Osteoblast (primary cell): ENCODE measurements at places on chromosomes 16 and 17. TPM values are rescaled to one million over a fixed set of nuclear protein-coding genes. Genes with fewer than 3 reads are reported as not detected.

- no peak for DNase-seq
Measured at GRCh38 chr16:87380881-87381280, 2.7 kb downstream of the FBXO31 start.

- DNase-seq, result no peak
Measured at GRCh38 chr17:29699283-29699682, 76.6 kb upstream of the CORO6 start.

DNA sequence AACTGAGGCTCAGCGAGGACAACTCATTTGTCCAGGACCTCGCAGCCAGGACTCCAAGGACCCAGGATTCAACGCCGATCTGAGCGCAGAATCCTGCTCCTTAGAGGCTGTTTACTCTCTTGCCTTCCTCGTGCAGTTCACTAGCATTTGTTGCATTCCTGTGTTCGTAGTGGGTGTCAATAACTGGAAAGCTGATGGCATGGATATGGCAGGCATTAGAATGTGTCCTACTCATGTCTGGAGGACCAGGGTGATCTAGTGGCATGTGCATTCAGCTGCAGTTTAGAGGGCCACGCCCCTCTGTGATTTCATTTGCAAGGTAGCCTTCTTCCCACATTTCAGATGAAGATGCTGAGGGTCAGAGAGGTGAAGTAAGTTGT, 510 bp downstream of the CRISPLD2 start:
- peak; percentile 86 for DNase-seq

GRCh38 chr17:43832168-43832975, 574 bp downstream of the MPP3 start:
- peak; percentile 98 for DNase-seq

DNA sequence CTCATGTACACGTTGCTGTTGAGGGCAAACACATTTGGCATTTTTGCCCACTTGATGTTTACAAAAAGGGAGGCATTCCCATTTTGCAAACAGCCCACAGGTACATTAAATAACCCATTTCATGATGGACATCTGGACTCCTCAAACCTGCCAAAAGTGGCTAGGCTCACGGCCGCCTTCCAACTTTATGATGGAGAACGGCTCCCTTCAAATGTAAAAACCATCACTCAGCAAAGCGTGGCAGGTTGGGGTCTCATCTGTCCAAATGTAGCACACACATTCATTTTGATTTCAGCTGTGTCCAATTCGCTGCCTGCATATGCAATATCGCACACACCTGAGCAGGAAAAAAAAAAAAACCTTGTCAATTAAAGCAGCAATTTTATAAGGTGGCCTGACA, 417.8 kb downstream of the TMEM114 start:
- no peak for DNase-seq

MKS1 gene
- 9.7 and 11.2 TPM in 2 replicates for total RNA-seq

CDK12 gene
- total RNA-seq, result 36.6 and 40.4 TPM in 2 replicates

KCNG4 gene
- total RNA-seq, result not detected in 2 replicates

CRHR1 gene
- total RNA-seq, result not detected in 2 replicates

ANKRD40CL gene
- 0.36 TPM in 1 of 2 replicates, not detected in the other for total RNA-seq

TMEM100 gene
- total RNA-seq, result 0.36 and 0.59 TPM in 2 replicates

DNA sequence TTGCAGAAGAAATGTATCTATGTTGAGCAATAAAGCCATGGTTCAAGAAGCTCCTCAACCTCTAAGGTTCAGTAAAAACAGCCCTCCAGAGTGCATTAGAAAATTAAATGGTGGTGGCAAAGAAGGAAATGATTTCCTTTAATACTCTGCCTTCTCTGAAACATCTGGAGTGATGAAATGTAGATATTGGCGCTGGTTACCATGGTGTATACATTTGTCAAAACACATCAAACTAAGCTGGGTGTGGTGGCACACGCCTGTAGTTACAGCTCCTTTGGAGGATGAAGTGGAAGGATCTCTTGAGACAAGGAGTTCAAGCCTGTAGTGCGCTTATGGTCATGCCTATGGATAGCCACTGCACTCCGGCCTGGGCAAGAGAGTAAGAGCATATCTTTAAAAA, 6.0 kb downstream of the CAPNS2 start:
- DNase-seq, result no peak

DNA sequence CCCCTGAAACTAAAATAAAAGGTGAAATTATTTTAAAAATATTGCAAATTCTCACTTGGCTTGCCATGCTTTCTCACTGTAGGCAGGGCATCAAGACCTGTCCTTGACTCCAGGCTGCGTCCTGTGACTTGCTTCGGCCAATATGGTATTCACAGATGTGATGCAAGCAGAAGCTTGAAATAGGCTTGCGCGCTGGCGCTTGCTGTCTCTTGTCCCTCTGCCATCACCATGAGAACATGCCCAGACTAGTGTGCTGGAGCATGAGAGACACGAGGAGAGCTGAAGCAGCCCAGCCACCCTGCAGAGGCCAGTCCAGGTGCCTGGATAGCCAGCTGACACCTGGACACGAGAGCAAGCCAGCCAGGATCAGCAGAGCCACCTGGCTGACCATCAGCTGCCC, 21.8 kb upstream of the ZKSCAN2 start:
- no peak for DNase-seq

GRCh38 chr16:28534542-28535373, 4.0 kb downstream of the NUPR1 start:
- no peak for DNase-seq

DNA sequence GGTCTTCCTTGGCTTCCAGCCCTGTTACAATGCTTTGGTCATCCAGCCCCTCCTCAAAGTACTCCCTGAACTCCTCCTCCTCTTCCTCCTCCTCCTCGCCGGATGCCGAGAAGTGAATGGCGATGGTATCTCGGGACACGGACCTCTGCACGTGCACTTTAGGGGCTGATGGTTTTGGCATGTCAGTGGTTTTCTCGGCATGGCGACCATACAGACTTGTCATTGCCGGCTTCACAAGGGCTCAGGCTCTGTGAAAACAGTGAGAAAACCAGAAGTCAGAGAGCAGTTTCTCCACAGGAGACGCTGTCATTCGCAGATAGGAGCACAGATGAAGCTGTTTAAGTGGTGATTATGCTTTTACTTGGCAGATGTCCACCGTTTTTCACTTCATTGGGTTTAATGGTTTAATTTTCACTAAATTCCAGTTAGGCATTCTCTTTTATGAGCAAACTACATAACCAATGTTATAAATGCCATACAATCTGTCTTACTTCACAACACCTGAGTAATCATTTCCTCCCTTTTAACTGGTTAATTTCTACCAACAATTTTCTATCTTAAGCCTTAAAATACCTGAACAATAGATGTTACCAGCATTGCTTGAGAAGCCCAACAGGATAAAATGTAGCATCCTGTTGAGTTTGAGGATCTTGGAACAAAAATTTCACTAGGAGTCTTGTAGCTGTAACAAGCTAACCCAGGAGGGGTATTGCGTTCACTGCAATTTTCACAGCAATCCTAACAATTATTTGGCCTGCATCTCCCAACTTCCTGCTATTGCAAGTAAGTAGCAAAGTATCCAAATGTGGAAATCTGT, 48.9 kb downstream of the TEX2 start:
- no peak for DNase-seq

DNA sequence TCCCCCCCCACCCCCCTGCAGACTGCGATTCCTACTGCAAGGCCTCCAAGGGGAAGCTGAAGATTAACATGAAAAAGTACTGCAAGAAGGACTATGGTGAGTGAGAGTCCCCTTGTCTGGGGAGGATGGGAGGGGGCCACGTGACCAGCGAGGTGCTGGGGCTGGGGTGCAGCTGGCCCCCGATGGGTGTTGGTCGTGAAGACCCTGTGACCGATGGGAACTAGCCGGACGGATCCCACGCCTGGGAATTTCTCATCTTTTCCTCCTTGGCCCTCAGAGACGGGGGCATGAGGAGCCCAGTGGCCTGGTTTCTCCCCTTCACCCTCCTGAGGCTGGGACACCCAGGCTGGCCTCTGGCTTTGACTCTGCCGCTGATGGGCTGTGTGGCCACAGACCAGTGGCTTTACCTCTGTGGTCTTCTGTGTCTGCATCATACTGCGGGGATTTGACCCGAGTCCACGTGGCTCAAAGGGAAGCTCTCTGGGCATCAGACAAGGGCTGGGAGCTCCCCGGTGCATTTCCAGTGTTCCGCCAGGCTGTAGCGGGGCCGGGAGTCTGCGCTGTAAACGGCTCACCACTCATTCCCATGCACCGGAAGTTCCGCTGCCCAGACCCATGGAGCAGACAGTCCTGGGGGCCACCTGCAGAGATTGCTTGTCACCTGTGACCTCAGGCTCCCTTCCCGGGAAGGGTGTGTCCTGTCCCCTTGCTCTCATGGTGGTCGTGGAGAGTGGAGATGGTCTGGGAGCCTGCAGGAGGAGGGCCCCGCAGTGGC, 200.0 kb downstream of the NTN1 start:
- peak; percentile 32 for DNase-seq

DNA sequence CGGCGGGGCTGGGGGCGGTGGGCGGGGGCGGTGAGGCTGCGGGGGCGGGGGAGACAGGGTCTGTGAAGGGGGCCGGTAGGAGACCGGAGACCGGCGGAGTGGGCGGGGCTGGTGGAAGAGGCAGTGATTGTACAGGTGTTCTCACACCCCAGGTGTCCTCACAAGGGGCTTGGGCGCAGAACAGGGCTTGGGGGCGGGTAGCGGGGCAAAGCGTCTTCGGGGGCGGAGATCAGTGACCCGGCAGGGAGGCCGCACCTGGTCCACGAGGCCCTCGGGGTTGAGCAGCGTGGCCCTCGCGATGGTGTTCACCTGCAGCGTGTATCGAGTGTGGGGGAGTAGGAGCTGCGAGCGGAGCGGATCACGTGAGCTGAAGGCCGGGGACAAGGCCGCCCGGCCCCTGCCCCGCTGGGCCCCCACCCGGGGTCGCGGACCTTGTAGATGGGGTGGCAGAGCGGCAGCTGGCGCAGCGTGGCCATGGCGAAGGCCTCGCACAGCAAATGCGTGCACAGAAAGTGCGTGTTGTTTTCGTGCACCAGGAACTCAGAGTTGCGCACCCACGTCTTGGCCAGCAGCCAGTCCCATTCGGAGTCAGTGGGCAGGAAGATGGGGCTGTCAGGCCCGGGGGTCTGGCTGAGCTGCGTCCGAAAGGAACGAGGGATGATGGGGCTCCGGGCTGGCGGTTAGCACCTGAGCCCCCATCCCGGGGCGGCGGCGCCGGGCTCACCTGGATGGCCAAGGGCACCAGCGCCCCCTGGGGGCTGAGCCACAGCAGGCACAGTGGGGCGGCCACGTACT, 8.5 kb downstream of the ALOXE3 start:
- DNase-seq, result peak; percentile 60

- no peak for DNase-seq
Measured at GRCh38 chr16:73124097-73124652, 76.2 kb upstream of the ZFHX3 start.

KRTAP1-5 gene
- 25.0 and 31.8 TPM in 2 replicates for total RNA-seq

DNA sequence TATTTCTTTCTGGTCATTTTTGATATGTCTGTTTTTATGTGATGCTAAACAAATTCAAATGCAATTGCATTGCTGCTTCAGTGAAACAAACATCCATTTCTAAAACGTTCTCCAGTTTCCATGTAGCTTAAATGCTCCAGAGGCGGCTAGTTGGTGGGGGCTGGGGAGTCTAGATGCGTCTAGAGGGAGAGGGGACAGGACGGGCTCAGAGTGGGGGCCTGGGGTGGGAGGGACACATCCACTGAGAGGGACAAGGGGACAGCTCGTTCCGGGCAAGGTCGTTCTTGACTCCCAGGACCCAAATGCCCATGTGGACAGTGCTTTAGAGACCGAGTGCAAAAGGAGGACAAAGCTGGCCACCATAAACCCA, 102.3 kb downstream of the FOXL1 start:
- no peak for DNase-seq

DNA sequence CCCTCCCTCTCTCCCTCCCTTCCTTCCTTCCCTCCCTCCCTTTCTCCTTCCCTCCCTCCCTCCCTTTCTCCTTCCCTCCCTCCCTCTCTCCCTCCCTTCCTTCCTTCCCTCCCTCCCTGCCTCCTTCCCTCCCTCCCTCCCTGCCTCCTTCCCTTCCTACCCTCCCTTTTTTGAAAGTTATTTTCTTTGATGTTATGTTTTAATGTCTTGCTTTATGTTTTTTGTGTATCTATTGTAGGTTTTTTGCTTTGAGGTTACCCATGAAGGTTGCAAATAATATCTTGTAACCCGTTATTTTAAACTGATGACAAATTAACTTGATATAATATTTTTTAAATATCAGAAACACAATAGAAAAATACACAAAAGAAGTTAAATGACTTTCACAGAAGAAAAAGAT, 96.2 kb downstream of the SSH2 start:
- no peak for DNase-seq

RAB40B gene
- total RNA-seq, result 8.3 and 9.1 TPM in 2 replicates

GRCh38 chr17:4739122-4740024, at the start of the genes CXCL16 and ZMYND15:
Gene CXCL16 (minus strand): TSS chr17:4739928. CDS start chr17:4739339, 589 bp downstream.
Gene ZMYND15 (plus strand): TSS chr17:4739833. CDS start chr17:4740549, 716 bp downstream.
- DNase-seq, result peak; percentile 98

GRCh38 chr17:45940293-45940692, 45.9 kb downstream of the MAPT start:
- no peak for DNase-seq

ZNF469 gene
- 5.3 and 8.3 TPM in 2 replicates for total RNA-seq

- DNase-seq, result peak; percentile 85
Measured at GRCh38 chr17:17726458-17727060, 45.3 kb downstream of the RAI1 start.

PPP1R27 gene
- total RNA-seq, result not detected in 2 replicates

GRCh38 chr16:58853854-58854791, 120.0 kb upstream of the GOT2 start:
- DNase-seq, result no peak

- DNase-seq, result no peak
Measured at GRCh38 chr16:77868052-77868451, 79.7 kb downstream of the VAT1L start.

CD7 gene
- not detected in 2 replicates for total RNA-seq

DNA sequence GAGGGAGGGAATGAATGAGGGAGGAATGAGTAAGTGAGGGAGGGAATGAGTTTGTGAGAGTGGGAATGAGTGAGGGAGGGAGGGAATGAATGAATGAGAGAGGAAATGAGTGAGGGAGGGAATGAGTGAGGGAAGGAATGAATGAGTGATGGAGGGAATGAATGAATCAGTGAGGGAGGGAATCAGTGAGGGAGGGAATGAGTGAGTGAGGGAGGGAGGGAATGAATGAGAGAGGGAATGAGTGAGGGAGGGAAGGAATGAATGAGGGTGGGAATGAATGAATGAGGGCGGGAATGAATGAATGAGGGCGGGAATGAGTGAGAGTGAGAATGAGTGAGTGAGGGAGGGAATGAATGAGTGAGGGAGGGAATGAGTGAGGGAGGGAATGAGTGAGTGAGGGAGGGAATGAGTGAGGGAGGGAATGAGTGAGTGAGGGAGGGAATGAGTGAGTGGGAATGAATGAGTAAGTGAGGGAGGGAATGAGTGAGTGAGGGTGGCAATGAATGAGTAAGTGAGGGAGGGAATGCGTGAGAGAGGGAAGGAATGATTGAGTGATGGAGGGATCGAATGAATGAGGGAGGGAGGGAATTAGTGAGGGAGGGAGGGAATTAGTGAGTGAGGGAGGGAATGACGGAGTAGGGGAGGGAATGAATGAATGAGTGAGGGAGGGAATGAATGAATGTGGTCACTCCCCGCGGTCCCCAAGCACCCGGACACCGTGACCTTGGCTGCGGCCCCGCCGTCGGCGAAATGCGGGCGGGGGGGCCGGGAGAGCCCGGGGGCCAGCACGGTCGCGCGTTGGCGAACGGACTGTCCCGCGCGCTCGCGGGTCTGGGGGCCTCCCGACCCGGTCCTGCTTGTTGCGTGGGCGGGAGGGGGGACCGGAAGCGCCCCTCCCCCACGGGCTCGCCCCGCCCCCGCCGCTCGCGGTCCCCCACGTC, 1.1 kb upstream of the UBE2I start:
- no peak for DNase-seq

RNF112 gene
- 0.29 and 0.36 TPM in 2 replicates for total RNA-seq
